Kidney capillary endothelial cell (primary cell): ENCODE measurements at places on chromosomes 16 and 17.

GRCh38 chr17:3574231-3574630 is 16.6 kb upstream of the TRPV3 start:
- no peak for DNase-seq

DNA sequence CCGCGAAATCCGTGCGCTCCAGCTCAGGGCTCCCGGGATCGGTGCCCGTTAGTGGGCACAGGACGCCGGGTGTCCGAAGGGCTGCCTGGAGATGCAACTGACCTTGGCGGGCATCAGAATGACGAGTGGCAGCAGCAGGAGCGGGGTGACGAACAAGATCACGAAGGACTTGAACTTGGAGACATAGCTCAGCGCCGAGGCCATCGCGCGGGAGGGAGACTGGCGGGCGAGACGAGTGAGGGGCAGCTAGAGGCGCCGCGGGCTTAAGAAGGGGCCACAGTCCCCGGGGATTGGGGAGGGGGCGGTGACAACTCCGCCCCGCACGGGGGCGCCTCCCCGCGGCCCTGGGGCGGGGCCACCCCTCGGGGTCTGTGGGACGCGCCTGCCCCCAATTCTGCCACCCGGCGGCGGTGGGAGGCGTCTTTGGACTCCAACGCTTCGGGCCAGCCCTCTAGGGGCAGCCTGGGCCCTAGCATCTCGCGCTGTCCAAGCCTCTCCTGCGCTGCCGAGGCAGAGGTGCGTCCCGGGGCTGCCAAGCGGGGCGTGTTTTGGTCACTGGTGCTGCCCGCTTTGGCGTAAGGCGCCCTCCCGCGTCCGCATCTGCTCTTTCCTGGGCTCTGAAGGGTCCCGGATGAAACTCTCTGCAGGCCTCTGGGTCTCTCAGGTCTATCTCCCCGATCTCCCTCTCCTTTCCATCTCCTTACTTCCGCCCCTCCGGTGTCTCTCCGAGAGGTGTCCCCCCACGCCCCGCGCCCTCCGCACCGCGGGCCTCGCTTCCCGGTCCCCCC is at the start of gene SLC13A5:
Gene SLC13A5, minus strand, starts transcription at position 240 of the 788 bp plus-strand sequence. Its CDS starts 36 bp downstream, at position 204.
- no peak for DNase-seq

DNA sequence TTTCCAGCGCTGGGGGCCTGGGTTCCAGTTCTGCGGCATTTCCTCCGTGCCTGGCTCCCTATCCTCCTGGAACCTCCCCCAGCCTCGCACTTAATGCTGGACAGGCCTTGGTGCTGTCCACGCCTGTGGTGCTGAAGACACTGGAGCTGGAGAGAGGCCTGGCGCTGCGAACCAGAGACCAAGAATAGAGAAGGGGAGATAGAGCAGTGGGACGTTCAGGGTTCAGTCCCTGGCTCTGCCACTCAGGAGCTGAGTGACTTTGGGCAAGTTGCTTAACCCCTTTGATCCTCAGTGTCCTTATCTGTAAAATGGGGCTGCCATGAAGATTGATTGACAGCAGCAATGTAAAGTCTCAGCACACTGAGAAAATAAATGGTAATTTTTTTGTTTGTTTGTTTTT is 11.9 kb downstream of the SBK1 start:
- DNase-seq: peak; percentile 15

GRCh38 chr17:14340857-14341754 is 40.2 kb downstream of the HS3ST3B1 start:
- DNase-seq: no peak

GRCh38 chr16:69762814-69763598 is 874 bp downstream of the WWP2 start:
- DNase-seq: peak; percentile 12

DNA sequence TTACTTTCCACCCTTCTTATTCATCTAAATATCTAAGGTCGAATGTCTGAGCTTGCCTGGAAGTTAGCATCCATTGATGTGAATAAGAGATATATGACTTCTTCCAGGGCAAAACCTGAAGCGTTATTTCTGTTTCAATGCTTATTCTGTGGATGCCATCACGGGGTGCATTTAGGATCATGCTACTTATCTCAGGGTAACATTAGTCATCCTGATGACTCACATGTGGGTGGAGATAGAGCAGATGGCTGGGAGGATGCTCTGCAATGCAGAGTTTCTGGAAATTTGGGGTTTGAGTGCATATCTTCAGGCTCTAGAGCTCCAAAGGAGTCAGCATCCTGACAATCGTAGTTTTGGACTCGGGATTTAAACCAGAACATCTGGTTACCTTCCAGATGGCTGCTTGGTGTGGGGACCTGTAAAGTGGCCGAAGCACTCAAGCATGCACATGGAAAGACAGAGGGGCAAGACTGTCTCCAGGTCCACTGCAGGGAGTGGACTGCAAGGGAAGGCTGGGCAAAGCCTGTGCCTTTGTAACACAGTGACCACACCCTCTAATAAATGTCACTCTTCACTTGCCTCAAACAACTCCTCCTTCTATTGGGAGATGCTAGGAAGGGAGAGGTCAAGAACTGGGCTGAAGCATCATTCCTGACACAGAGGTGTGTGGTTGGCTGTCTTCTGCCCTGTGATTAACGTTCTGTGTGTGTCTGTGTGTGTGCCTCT is 175.2 kb upstream of the SALL1 start:
- no peak for DNase-seq

- DNase-seq: peak; percentile 77
Observed at GRCh38 chr17:29180034-29180787, at the start of gene MYO18A. Gene MYO18A (minus strand): TSS chr17:29180398. CDS start chr17:29166940, 13,458 bp downstream.

- no peak for DNase-seq
Observed at GRCh38 chr16:54489225-54490111, 202.9 kb upstream of the IRX3 start.

DNA sequence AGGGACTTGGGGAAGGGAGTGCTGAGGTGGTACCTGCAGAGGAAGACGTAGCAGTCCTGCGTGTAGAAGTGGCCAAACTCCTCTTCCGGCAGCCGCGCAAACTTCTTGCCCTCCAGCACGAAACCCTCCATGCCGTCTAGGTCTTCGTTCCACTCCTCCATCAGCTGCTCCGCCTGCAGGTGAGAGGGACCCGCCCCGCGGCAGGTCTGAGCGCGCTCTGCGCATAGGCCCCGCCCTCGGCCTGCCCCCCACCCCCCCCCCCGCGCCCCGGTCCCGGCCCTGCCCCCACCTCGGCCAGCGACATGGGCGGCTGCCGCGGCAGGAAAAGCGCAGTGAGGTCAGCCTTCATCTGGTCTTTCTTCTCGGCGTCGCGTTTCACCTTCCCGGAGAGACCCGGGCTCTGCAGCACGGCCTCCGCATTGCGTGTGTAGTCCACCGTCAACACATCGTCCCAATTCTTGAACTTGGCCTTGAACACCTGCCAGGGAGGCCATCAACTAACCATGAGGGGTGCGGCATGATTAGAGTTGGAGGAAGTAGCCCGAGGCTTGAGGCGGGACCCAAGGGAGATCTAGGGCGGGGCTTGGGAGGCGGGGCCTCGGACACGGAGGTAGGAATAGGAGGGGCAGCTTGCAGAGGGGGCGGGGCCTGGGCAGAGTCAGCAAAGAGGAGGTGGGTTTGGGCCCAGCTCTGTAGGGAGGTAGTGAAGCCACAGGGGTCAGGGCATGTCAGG is 11.5 kb downstream of the FLII start:
- no peak for DNase-seq

- no peak for DNase-seq
Observed at GRCh38 chr16:23527961-23528643, 17.8 kb upstream of the GGA2 start.

GRCh38 chr16:3266873-3267537 is 10.6 kb upstream of the MEFV start:
- no peak for DNase-seq

GRCh38 chr17:49525831-49526741 is 31.0 kb downstream of the NGFR start:
- no peak for DNase-seq

DNA sequence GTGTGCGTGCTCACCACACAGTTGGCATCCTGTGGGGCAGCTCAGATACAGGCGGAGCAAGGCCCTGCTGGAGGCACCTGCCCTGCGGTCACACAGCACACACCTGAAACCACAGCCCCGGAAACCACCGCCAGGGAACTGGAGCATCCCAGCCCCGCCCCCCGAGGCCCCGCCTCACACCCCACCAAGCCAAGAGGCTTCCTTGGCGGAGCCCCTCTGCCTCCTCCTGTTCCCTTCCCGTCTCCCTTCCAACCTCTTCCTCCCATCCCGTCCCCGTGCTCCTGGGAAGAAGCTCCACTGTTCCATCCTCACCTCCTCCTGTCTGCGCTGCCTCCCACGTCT is 205.5 kb downstream of the NTN1 start:
- no peak for DNase-seq

DNA sequence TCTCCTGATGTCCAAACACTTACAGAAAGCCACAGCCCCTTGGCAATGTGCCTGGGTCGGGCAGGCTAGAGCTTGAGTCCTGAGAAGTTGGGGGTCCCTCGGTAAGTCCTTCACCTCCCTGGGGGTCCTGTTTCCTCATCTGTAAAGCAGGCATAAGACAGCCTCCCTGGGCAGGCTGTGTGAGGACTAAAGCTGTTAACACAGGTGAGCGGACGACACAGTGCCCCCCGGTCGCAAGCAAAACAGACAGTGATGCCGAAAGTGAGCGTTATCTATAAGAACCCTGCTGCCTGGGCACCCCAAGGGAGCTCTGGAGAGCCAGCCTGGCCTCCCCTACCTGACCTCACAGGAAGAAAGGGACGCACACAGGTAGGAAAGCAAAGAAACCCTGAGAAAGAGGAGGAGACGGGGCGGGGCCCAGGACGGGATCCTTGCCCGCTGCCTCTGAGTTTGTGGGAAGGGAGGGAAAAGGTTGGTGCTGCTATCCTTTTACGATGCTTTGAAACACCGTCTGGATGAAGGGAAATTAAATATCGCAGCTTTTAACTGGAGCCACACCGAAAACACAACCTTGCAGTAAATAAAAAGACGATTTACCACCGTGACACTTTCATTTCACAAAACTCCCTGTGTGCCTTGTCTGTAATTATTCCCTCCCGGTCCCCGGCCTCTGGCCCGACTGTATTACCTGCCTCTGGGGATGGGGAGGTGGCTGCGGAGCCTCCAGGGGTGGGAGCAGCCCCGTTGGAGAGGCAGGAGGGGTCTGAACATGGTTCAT is 67.1 kb downstream of the ENGASE start:
- no peak for DNase-seq

DNA sequence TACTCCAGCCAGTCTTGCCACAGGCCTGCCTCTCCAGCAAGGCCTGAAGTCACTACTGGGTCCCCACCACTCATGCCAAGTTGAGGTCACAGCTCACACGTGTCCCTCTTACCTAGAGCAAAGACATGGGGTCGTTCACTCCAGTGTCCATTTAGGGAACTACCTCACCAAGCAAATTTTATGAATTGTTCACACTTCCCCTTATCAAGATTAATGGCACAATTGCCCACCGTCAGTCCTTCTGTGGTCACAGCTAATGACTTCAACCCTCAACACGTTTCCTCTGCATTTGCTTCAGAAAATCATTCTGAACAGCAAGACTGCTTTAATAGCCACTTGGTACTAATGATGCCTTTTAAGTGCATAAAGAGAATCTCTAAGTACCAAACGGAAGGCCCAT is 14.6 kb downstream of the IRX6 start:
- DNase-seq: no peak

GRCh38 chr17:35877345-35878029 is 2.7 kb downstream of the CCL5 start:
- DNase-seq: no peak

DNA sequence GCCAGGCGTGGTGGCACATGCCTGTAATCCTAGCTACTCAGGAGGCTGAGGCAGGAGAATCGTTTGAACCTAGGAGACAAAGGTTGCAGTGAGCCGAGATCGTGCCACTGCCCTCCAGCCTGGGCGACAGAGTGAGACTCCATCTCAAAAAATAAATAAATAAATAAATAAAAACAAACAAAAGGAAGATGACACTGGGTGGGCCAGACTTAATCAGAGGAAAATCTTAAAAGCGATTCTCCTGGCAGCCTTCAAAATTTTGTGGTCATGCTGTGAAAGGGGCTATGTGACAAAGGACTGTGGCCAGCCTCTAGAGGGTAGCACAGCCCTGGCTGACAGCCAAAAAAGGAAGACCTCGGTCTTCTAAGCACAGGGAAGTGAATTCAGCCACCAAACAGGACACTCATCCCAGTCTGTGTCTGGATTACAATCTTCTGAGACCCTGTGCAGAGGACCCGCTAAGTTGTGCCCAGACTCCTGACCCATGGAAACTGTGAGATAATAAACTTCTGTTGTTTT is 391.1 kb downstream of the CNTNAP4 start:
- no peak for DNase-seq

GRCh38 chr17:9291912-9292560 is 270.7 kb downstream of the NTN1 start:
- no peak for DNase-seq
